Activated T-helper 1 cell treated with Interleukin-2 at 50 U/mL for 16 hours (primary cell): ENCODE measurements at places on chromosomes 3 and 15.

GRCh38 chr3:46289966-46290365 is 47.7 kb downstream of the CCR3 start:
- no peak for DNase-seq

DNA sequence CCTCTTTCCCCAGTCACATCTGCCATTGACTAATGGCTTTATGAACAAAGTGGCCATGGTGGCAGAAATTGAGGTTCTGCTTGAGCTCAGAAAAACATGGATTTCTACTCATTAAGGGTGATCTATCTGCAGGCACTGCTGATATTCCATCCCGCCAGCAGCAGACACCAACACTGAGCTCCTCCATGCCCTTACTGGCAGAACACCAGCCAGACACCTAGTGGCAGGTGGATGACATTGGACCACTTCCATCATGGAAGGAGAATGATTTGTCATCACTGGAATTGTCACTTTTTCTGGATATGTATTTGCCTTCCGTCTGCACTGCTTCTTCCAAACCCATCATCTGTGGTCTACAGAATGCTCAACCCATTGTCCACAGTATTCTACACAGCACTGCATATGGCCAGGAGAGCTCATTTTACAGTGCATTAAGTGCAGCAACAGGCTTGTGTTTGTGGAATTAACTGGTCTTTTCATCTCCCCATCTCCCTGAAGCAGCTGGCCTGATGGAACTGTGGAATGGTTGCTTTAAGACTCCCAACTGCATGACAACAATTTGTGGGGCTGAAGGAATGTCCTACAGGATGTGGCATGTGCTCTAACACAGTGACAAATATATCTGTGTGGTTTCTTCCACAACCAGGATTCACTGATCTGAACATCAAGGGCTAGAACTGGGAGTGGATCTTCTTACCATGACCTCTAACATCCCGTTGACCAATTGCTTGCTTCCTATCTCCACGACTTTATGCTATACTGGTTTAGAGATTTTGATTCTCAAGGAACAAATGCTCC is 103.4 kb downstream of the WNT7A start:
- DNase-seq, result no peak

GRCh38 chr15:101463270-101463669 is 26.2 kb downstream of the PCSK6 start:
- DNase-seq, result no peak

- no peak for DNase-seq
Measured at GRCh38 chr3:155737844-155738460, 6.9 kb downstream of the PLCH1 start.

DNA sequence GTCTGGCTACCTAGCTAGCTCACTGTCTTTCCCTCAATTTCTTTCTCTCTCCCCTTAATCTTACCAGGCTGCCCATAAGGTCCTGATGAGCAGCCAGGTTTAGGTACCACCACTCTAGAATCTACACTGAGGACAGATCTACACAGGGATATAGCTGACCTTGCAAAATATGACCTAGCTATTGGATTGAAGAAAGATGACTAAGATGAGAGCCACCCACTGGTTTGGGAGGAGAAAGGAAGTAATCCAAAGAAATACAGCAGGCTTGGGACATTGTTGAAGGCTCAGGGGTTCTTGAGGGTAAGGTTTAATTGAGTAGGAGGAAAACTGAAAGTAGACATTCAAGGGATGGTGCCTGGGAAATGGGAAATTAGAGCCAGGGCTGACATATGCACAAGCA is 142.0 kb upstream of the TMC3 start:
- DNase-seq, result no peak

DNA sequence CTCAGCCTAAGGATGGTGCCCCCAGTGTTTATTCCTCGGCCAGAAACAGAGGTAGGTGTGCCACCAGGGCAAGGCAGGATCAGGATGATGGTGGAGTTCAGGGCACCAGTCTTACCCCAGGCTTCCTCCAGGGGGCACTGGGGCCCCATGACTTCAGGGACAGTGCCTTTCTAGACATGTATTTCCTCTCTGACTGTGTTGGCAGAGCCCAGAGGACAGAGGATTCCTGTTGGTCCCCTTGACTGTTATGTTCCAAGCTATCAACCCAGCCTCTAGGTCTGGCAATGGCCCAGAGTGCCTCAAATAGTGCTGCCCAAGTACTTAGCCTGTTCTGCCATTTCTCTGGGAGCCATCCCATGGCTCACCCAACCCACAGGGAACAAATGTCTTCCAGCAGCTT is 2.8 kb downstream of the HEMK1 start:
- peak; percentile 68 for DNase-seq

DNA sequence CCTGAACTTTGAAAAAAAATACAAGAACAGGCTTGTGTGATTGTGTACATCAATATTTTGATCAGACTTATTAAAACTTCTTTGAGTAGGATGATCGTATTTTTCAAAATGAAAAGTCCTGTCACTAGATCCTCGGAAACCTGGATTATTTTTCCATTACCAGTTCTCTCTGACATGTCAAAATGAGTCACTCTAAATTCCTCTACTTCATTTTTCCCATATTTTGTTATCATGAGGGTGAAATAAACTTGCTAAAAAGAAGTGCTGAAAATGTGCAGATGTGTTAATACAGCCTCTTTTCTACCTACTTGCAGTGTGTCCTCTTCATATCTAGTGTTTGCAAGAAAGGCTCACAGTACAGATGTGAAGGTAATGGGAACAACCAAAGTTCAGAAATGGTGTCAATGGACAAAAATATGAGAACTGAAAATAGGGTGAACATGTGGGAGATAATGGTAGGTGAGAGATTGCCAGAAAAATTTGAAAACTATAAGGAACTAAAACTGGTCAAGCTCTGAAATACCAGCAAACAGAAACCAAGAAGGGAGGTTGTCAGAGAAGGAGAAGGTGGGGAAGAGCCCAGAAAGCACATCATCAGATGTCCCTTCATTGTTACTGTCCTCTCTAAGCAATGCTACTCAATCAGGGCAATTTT is 108.2 kb downstream of the EOMES start:
- DNase-seq, result no peak

DNA sequence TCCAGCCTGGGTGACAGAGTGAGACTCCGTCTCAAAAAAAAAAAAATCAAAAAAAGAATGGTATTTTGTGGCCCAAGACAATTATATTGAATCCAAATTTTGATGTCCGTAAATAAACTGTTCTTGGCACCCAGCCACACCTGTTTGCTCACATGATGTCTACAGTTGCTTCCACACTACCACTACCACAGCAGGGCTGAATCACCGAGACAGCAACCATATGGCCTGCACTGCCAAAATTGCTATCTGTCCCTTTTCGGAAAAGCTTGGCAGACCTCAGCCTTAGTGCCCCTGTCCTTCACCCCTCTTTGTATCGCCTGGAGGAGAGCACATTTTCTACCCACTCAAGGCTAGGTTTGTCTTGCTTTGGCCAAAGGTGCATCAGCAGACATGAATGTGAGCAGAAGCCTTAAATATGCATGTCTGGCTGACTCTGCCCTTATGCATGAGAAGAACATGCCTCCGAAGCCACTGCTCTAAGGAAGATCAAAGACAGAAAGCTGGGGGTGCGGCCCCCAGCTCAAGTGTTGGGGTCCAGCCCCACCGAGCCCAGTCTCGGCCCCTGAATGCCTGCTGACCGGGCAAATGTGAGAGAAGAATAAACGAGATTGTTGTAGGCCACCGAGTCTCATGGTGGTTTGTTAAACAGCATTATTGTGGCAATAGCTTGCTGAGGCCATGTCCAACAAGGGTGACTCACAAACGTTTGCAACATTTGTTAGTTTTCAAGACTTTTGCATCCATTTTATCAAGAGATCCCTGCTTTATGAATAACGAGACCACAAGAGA is 108.1 kb downstream of the TPRA1 start:
- DNase-seq, result no peak

DNA sequence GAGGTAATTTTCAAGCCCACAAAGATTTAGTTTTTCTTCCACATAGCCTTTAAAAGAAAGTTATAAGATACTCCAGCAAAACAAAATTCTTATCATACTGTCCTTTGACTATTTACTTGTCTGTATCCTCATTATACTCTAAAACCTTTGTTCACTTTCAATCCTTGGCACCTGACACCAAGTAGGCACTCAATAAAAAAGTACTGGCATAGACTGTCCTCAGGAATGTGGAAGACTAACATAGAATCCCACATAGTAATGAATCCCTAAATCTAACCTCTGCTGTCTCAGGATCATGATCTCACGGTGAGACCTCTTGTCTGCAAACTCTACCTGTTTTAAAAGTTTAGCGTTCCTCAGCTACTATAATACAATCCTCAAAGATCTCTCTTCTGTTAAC is 21.6 kb downstream of the PHC3 start:
- DNase-seq, result no peak

- no peak for DNase-seq
Measured at GRCh38 chr3:122646146-122646988, 34.3 kb upstream of the PARP14 start.
